ENCODE measurements at places on chromosomes 16 and 17.

- DNase-seq: no peak
Observed at GRCh38 chr17:65553646-65554552, 7.5 kb downstream of the AXIN2 start.

GRCh38 chr17:73365906-73366623 lies 54.3 kb upstream of the CDC42EP4 start:
- no peak for DNase-seq

DNA sequence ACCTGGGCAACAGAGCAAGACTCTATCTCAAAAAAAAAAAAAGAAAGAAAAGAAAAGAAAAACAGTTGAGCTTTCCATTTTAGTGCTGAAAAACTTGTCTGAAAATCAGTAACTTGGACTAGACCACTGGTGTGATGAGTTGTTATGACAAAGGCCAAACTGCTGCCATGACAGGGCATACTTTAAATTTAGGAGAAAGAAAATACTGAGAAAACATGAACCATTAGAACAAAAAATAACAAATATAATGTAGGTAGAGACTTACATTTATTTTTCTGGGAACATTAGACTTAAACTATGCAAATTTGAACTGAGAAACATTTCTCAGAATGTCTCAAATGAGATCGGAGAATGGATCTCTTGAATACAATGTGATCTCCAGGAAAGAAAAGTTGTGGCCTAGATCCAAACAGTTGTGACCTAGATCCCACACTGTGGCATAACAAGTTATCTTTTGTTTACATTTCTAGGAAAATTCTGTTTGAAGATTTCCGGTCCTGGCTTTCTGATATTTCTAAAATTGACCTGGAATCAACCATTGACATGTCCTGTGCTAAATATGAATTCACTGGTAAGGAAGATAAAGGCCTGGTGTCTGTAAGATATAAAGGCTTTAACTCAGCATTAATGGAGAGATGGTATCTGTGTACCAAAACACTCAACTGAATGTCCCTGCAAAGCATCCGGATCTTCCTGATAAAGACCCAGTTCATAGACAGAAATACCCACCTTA lies 10.9 kb downstream of the OGFOD1 start:
- no peak for DNase-seq

DNA sequence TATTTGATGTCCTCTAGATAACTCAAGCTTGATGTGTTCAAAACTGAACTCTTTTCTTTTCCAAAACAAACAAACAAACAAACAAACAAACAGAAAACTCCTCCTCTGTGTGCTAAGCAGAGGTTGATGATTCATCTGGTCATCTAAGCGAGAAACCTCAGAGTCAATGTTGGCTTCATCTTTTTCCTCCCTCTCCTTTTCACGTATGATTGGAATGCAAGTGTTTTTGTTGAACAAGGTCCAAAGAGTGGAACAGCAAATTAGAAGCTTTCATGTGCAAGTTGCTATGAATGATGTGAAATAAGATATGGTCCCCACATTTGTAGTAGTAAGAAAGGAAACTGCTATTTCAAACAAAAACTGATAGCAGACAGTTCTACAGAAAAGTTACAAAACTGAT lies 52.5 kb downstream of the TBX4 start:
- DNase-seq: no peak

DNA sequence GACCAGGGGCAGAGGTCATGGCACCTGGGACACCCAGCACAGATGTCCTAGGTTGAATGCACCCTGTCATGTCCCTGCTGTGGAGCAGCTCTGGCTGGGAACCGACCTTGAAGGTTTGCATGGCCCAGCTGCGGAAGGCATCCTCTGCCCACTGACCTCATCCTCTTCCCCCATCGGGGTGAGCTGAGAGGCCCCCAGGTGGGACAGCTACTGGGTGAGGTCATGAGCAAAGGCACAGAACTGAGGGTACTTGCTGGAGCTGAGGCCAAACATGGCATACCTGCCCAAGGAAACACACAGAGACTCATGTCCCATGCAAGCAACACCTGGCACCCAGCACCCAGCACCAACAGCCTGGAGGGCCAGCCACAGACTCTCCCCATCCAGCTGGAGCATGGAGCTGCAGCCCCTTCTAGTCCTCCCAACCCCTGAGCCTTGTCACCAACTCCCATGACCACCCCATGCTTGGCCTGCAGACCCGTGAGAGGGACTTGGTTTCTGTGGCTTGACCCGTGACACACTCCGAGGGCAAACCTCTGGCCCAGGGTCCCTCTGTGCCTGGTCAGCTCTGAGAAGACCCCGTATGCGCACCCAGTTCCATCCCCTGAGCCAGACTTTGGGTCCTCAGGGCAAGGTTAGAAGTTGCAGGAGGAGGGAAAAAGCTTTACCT lies 33.1 kb downstream of the LGALS9 start:
- DNase-seq: no peak

DNA sequence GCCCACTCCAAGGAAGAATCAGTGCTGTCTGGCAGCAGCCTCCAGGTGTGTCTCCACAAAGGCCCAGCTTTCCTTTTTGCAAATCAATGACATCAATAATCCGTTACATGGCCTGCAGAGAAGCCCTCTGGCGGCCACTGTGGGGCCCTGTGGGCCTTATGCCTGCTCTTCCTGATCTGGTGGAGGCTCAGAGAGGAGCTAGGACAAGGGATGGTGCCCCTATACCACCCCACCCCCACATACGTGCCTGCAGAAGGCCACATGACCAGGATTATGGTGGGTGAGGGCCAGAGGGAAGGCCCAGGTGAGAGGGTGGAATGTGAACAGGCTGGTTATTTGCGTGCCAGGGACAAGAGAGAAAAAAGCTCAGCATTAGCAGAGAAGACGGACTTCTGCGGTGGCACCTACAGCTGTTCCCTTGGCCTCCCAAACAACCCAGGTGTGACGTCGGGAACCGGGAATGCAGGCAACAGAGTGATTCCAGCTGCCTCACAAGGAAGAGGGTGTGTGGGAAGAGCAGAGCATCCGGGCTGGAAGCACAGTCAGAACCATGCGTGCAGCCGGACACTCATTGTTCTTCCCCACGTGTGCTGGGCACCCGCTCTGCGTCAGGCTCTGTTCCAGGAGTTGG lies 22.5 kb downstream of the EIF4A3 start:
- DNase-seq: no peak
